ENCODE measurements at places on chromosomes 7 and 10.

DNA sequence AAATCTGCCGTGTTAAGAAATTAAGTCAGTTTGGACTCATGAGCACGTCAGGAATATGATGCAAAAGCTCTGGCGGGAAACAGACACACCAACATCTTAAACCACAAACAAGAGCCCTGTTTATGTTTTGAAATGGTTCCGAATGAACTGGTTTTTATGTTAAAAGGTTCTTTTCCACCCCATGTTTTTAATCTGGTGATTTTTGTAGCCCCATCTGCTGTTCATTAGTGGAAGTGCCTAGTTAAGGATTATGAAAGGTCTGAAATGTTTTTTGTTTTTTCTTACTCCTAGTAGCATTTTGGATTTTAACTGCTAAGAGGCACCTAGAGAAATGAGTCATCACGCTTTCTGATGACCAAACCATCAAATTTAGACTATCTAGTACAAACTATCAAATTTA is 404.1 kb upstream of the MKI67 start:
- DNase-seq: no peak

DNA sequence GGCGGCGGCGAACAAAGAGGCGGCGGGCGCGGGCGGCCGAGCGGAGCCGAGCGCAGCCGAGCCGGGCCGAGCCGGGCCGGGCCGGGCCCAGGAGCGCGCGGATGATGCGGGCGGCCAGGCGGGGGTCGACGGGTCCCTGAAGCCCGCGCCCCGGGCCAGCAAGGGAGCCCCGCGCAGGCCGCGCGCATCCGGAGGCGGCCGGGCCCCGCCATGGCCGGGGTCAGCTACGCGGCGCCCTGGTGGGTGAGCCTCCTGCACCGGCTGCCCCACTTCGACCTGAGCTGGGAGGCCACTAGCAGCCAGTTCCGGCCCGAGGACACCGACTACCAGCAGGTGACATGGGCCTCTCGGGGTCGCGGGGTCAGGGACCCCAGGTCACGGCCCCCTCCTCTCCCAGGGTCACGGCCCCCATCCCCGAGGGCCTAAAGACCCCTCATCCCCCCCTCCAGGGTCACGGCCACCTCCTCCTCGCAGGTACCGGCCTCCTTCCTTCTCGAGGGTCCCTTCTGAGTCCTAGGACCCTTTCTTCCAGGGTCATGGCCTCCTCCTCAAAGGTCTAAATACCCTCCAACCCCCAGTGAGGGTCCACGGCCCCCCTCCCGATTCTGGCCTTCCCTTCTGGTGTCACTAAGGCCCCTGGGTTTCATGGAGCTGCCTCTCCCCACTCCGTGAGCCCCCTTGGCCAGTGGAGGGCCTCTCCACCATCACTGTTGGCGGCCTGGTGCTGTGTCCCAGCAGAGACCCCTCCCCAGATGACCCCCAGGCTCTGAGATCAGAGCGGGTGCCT is at the start of gene TTYH3:
TTYH3 (plus strand) TSS at position 41 of the 787 bp plus-strand sequence; CDS start at position 211, 170 bp downstream.
- no peak for DNase-seq

GRCh38 chr10:58998924-58999713 is 177.3 kb upstream of the PHYHIPL start:
- DNase-seq: no peak

- DNase-seq: peak; percentile 45
Measured at GRCh38 chr10:90674928-90675327, 182.9 kb downstream of the HTR7 start.

Measured in AG04450 (cell line).